ENCODE measurements at places on chromosomes 4 and X. TPM values are rescaled to one million over a fixed set of nuclear protein-coding genes. Genes with fewer than 3 reads are reported as not detected.

Gene GPC3
- total RNA-seq: 0.95 TPM

Gene CSAG2
- not detected for total RNA-seq

Gene XAGE2
- total RNA-seq: not detected

Gene CABS1
- total RNA-seq: not detected

Gene TMSB15C
- 2.1 TPM for total RNA-seq

Gene COL4A5
- total RNA-seq: 8.3 TPM

Gene SCRG1
- total RNA-seq: not detected

Gene S100P
- 2.3 TPM for total RNA-seq

Gene OPRPN
- not detected for total RNA-seq

Gene GAGE13
- not detected for total RNA-seq

GRCh38 chr4:110250023-110250387, 51.6 kb upstream of the ELOVL6 start:
- no peak overlapping the region for H3K27ac ChIP-seq
- H3K4me3 ChIP-seq: no peak overlapping the region
- H3K36me3 ChIP-seq: no peaks in the 10 kb centered on the region

- no peaks in the 10 kb centered on the region for H3K4me1 ChIP-seq
- no peak for DNase-seq
- H3K36me3 ChIP-seq: no peaks in the 10 kb centered on the region
- no peak overlapping the region for H3K4me3 ChIP-seq
- peaks cover 2% of the 10 kb centered on the region for H3K27me3 ChIP-seq
- H3K27ac ChIP-seq: no peak overlapping the region
Observed at GRCh38 chrX:52576474-52576873, 59.6 kb upstream of the XAGE1B start.

DNA sequence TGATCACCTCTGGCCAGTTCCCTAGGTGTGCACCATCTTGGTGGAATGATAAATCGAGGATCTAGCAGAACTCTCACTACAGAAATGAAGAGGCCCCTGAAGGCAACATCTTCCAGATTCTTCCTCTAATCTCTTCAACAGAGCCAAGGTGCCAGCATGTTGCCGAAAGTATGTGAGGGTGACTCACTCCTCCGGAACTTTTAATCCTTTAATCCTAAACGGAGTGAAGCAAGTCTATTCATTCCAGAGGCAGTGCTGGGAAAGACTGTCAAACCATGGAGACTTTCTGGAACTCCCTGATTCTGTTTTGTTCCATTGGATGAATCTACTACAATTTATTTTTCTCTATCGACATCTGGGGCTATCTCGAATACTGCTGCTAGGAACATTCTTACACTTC, 68.7 kb downstream of the SUPT20HL2 start:
- H3K4me3 ChIP-seq: no peak overlapping the region
- H3K4me1 ChIP-seq: no peaks in the 10 kb centered on the region
- H3K27me3 ChIP-seq: no peaks in the 10 kb centered on the region
- no peak for DNase-seq
- H3K36me3 ChIP-seq: no peaks in the 10 kb centered on the region
- no peak overlapping the region for H3K27ac ChIP-seq

DNA sequence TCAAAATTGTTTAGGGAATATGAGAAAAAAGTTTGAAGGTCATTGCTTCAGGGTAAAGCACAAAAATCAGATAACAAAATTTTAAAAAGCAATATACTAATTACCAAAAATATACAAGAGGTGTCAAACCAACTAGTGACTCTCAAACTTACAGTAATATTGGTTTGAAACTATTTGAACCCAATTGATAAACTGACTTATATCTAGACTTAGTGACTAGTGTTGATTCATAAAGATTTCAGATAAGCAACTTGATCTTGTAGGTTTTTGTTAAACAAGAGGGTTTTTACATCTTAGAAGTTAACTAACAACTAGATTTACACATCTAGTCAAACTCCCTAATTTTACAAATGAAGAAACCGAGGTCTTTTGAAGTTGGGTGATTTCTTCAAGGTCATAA, 7.7 kb downstream of the TAB3 start:
- no peak for DNase-seq
- H3K4me3 ChIP-seq: no peak overlapping the region
- no peak overlapping the region for H3K27ac ChIP-seq
- H3K36me3 ChIP-seq: no peaks in the 10 kb centered on the region

- no peak overlapping the region for H3K4me3 ChIP-seq
- H3K36me3 ChIP-seq: no peaks in the 10 kb centered on the region
- H3K27ac ChIP-seq: no peak overlapping the region
- H3K27me3 ChIP-seq: no peaks in the 10 kb centered on the region
- no peaks in the 10 kb centered on the region for H3K4me1 ChIP-seq
Observed at GRCh38 chr4:100797791-100798190, 280.0 kb upstream of the EMCN start.

DNA sequence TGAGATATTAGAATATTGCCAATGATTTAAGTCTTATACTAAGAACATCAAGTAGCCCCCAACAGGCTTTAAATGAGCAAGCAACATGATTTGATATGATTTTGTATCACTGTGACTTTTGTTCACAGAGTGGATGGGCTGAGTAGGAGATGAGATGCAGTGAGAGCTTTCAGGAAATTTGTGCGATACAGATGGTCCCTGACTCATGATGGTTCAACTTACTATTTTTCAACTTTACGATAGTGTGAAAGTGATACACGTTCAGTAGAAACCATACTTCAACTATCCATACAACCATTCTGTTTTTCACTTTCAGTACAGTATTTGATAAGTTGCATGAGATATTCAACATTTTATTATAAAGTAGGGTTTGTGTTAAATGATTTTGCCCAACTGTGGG, 78.7 kb upstream of the NWD2 start:
- no peak overlapping the region for H3K27ac ChIP-seq
- no peaks in the 10 kb centered on the region for H3K27me3 ChIP-seq
- H3K4me1 ChIP-seq: no peaks in the 10 kb centered on the region
- DNase-seq: no peak

GRCh38 chr4:105184316-105184980, 37.8 kb downstream of the TET2 start:
- no peak overlapping the region for H3K4me3 ChIP-seq
- no peak overlapping the region for H3K27ac ChIP-seq
- H3K27me3 ChIP-seq: no peaks in the 10 kb centered on the region
- no peaks in the 10 kb centered on the region for H3K36me3 ChIP-seq

DNA sequence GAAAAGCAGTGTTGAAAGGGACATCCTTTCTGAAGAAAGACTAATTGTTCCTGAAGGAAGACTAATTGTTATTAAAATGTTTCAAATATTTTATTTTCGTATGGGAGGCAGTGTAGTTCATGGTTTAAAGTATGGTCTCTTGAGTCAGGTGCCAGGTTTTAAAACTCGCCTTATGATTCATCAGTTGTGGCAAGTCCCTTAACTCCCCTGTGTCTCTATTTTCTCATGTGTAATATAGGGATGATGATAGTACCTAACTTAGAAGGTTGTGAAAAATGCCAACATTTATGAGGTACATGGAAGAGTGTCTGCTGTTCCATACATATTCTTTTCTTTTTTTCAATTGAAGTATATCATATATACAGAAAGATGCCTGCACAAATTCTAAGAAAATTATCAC, 414.2 kb upstream of the DIPK2B start:
- H3K27me3 ChIP-seq: no peaks in the 10 kb centered on the region
- no peak for DNase-seq
- H3K36me3 ChIP-seq: no peaks in the 10 kb centered on the region

DNA sequence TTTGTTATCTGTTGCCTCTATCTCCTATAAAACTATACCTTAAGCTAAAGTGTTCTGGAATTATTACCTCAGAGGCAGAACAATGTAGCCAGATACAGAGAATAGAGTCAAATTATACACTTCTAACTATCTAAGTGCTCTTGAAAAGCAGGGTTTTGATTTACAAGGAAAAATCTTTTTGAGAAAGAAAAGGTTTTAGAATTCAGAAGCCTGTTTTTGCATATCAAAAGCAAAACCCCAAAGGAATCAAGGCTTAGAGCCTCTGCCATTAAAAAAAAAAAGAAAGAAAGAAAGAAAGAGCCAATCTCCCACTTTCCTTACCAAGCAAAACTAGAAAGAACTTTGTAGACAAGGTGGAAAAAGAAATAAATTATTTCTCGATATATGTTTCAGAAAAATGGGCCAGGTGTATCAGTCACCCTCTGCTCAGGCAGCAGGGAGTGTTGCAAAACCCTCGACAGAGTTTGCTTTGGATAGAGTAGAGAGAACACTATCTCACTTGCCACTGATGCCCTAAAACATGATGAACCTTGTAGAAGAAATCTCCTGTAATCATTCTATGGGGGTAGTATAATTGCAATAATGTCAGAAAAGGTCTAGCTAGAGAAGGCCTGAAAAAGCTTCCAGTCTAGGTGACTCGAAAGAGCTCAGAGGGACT, 318.3 kb downstream of the PCDH10 start:
- DNase-seq: no peak
- H3K4me3 ChIP-seq: no peak overlapping the region
- no peak overlapping the region for H3K27ac ChIP-seq

- H3K4me1 ChIP-seq: no peaks in the 10 kb centered on the region
- no peak overlapping the region for H3K4me3 ChIP-seq
- no peaks in the 10 kb centered on the region for H3K36me3 ChIP-seq
- H3K27me3 ChIP-seq: no peaks in the 10 kb centered on the region
Observed at GRCh38 chr4:41028392-41029076, 185.8 kb downstream of the APBB2 start.

- H3K36me3 ChIP-seq: no peaks in the 10 kb centered on the region
- DNase-seq: no peak
- no peaks in the 10 kb centered on the region for H3K4me1 ChIP-seq
- H3K4me3 ChIP-seq: no peak overlapping the region
Observed at GRCh38 chr4:127759893-127760292, 22.2 kb upstream of the HSPA4L start.

GRCh38 chrX:79176028-79176427, 31.5 kb downstream of the GPR174 start:
- H3K36me3 ChIP-seq: no peaks in the 10 kb centered on the region
- no peak for DNase-seq
- H3K4me1 ChIP-seq: no peaks in the 10 kb centered on the region
- H3K4me3 ChIP-seq: no peak overlapping the region
- no peaks in the 10 kb centered on the region for H3K27me3 ChIP-seq
- no peak overlapping the region for H3K27ac ChIP-seq

DNA sequence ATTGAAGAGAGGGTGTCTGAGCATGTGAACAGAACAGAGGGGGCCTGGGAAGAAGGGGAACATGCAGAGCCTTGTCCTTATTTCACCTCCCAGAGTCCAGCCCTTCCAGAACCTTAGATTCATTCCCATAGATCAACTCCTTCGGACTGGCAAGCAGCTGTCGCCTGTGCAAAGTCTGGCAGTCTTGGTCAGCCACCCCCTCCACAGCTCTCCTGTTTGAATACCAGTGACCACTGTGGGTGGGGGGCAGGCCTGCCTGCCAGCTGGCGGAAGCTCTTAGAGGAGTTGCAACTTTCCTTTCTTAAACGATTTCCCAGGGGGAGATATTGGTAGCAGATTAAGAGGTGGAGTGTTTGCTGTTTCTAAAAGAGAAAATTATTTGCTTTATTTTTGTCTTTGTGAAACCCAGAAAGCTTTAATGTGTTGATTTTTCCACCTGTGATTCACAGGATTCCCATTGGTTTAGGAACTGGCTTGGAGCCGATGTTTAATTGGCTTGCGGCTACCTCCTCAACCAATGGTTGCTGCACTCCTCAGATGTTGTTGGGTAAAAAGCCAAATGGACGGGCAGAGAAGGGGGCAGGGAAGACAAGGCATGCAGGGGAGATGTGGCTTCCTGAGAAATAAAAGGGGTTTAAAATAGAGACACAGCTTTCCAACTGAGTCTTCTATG, 62.2 kb upstream of the PRPS1 start:
- H3K27ac ChIP-seq: no peak overlapping the region
- no peak for DNase-seq
- no peak overlapping the region for H3K4me3 ChIP-seq
- no peaks in the 10 kb centered on the region for H3K36me3 ChIP-seq
- H3K27me3 ChIP-seq: no peaks in the 10 kb centered on the region
- no peaks in the 10 kb centered on the region for H3K4me1 ChIP-seq

DNA sequence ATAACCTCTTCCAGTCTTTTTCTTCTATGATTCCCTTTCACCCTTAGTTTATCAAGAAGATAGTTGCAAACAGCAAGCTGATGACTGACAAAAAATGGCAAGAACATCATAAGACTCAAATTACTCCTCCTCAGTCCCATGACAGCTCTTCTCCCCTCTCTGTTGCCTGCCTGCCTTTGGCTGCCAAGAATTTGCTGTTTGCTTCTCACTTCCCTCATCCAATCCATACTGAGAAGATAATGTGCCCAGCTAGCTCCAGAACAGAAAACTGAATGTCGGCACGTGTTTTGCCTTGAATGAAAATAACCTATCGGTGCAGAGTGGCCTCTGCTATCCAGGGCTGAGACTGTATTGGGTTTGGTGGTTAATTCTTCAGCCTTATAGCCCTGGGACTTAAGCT, 192.1 kb downstream of the PPARGC1A start:
- H3K36me3 ChIP-seq: no peaks in the 10 kb centered on the region
- H3K4me3 ChIP-seq: no peak overlapping the region
- H3K4me1 ChIP-seq: no peaks in the 10 kb centered on the region
- no peaks in the 10 kb centered on the region for H3K27me3 ChIP-seq
- H3K27ac ChIP-seq: no peak overlapping the region

DNA sequence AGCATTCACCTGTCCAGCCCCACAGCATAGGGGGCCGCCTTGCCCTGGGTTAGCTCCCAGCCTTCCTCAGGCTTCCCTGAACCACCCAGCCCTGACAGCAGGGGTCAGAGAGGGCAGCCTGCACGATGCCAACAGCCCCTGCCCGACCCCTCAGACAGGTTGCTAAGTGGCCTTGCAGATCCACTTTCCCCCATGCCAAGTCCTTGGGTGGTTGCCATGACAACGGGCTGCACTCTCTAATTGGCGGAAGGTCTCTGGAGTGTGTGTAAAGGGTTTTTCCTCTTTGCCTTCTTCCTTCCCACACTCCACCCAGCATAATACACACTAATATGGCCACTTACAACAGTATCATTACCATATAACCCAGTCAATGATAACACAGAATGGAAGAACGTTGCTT, 99.6 kb upstream of the AFAP1 start:
- H3K36me3 ChIP-seq: no peaks in the 10 kb centered on the region
- no peaks in the 10 kb centered on the region for H3K4me1 ChIP-seq
- no peak overlapping the region for H3K4me3 ChIP-seq
- no peaks in the 10 kb centered on the region for H3K27me3 ChIP-seq
- H3K27ac ChIP-seq: no peak overlapping the region

- no peaks in the 10 kb centered on the region for H3K27me3 ChIP-seq
- H3K4me3 ChIP-seq: peak overlapping the region; percentile 50
- H3K4me1 ChIP-seq: no peaks in the 10 kb centered on the region
- H3K27ac ChIP-seq: no peak overlapping the region
Observed at GRCh38 chr4:53702334-53703266, 111.3 kb upstream of the LNX1 start.

- H3K4me1 ChIP-seq: no peaks in the 10 kb centered on the region
- H3K36me3 ChIP-seq: no peaks in the 10 kb centered on the region
- no peak overlapping the region for H3K4me3 ChIP-seq
- no peak overlapping the region for H3K27ac ChIP-seq
Observed at GRCh38 chr4:114389070-114389685, 209.4 kb upstream of the UGT8 start.

- H3K36me3 ChIP-seq: no peaks in the 10 kb centered on the region
- H3K27me3 ChIP-seq: no peaks in the 10 kb centered on the region
- H3K4me3 ChIP-seq: no peak overlapping the region
- DNase-seq: no peak
Observed at GRCh38 chr4:20987191-20987590, 286.9 kb downstream of the PACRGL start.
